ENCODE measurements at places on chromosomes 7 and 10.

GRCh38 chr7:92547579-92547978, 19.0 kb downstream of the RBM48 start:
- DNase-seq, result no peak

DNA sequence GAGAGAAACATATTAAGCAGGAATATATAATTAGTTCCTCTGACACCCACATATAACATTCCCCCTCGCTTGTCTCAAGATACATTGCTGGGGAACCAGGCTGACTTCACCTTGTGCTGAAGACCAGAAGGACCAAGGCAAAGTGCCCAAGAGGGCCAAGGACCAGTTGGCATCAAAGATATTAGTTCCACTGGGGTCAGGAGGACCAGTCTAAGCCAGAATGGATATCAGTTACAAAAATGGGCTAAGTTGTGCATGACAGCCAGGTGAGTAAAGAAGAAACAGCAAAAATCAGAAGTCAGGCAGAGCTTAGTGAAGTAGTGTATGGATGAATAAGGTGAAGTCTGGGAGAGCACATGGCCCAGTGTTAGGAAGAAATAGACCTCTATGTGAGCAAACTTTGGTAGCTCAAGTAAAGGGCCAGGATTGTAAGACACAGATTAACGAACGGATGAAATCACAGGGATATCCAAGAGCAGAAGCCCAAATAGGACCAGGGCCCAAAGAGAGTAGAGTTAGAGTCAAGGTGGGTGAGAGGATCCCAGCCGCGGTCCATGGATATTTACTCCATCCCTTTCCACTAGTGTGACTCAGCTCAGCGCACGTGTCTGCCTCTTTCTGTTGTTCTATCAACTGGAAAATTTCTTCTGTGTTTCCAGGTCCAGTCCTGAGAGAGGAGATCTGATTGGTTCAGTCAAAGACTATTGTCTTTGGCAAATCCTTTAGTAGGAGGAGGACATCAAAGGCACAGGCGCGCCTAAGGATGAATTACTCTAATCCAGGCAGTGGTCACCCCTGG, 5.0 kb downstream of the CALD1 start:
- DNase-seq, result no peak

GRCh38 chr10:123884907-123885381, 6.7 kb downstream of the CPXM2 start:
- DNase-seq, result no peak

DNA sequence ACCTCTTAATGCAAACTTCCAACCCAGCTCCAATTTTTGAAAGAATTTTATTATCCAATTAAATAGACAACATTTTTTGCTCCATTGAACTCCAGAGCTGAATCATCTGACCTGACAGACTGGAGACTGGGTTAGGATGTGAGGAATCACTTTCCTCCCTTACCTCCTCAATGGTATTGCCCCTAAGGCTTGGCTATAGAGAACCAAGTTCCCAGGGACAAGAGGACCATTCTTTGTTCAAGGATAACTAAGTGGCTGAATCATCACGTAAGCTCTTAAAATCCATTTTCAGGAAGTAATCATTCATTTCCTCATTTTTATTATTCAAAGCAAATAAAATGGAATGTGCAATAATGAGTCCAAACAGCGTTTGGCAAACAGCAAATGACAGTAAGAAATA, 335.1 kb downstream of the GATA3 start:
- DNase-seq, result no peak

- DNase-seq, result no peak
These were observed 1136.4 kb downstream of the TYW1 start for GRCh38 chr7:68133045-68133444.

- peak; percentile 57 for DNase-seq
These were observed 96.0 kb downstream of the MTERF1 start for GRCh38 chr7:91784469-91784868.

GRCh38 chr10:32189400-32190084, 133.3 kb upstream of the KIF5B start:
- peak; percentile 34 for DNase-seq

DNA sequence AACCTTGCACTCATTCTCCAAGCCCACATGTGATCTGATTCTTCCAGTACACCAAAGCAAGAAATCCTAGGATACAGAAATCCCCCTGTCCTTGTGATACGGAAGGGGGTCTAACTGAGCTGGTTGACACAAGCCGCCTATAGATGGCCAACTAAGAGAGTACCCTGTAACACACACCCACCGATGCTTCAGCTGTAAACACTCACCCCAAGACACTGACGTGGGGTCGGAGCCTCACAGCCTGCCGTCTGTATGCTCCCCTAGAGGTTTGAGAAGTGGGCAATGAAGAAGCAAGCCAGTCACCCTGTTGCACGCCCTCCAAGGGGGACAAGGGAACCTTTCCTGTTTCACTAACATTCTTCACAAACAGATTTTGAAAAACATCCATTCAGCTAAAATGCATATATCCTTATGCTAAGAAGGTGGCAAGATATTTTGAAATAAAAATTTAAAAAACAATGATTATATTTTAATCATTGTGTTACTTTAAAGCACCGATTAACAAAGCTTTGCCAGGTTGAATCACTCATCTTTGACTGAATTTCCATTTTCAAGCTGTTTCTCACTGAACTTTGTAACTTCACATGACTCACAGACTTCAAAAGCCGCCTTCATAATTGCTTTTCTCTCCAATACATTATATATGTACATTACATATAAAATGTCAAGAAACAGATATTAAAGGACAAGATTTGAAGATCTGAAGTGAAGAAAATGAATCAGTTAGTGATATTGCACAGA, 329.3 kb downstream of the ARL4A start:
- peak; percentile 55 for DNase-seq

- DNase-seq, result no peak
These were observed 610.8 kb downstream of the GATA3 start for GRCh38 chr10:8665322-8665721.

DNA sequence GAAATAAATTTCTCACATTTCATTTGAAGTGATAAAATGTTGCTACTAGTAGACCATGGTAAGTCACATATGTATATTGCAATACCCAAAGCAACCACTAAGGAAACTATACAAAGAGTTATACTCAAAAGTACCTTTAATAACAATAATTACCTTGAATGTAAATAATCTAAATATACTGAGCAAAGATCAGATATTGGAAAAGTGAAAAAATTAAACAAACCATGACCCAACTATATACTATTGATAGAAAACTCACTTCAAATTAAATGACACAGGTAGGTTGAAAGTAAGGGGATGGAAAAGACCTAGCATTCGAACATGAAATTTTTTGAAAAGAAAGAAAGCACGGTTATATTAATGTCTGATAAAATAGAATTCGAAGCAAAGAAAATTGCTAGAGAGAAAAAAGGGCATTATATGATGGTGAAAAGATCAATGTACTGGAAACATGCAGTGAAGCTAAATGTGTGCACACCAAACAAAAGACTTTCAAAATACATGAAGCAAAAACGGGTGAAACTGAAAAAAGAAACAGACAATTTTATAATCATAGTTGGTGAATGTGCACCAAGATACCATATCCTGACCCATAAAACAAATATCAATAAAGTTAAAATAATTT, 29.1 kb downstream of the TFPI2 start:
- no peak for DNase-seq

- no peak for DNase-seq
These were observed 89.7 kb upstream of the PDGFA start for GRCh38 chr7:609365-609764.

DNA sequence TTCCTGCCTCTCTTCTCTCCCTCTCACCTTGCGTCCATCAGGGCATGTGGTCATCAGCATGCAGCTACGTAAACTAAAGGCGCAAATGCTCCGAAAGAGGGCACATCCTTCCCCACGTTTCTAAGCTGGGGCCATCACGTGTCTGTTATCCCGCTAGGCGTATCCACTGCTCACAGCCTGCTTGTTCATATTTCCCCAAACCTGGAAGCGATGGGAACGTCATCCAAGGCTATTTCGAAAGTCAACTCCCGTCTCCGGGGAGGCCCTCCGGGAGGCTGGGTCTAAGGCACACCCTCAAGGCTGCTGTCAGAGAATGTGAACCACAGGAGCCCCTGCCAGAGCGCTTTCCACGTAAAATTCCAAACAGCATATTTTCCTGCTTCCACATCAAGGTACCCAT, 199.2 kb downstream of the DIP2C start:
- peak; percentile 29 for DNase-seq
